ENCODE measurements at places on chromosomes 7 and 10.
A peak's percentile ranks its signal among the peaks of the same experiment; 100 is the strongest.

- peak; percentile 32 for DNase-seq
Measured at GRCh38 chr7:142697270-142697669, 52.0 kb upstream of the PRSS1 start.

GRCh38 chr10:89374713-89375141, 3.1 kb upstream of the IFIT1B start:
- DNase-seq = no peak

GRCh38 chr7:92603089-92603445, 12.9 kb upstream of the FAM133B start:
- no peak for DNase-seq

DNA sequence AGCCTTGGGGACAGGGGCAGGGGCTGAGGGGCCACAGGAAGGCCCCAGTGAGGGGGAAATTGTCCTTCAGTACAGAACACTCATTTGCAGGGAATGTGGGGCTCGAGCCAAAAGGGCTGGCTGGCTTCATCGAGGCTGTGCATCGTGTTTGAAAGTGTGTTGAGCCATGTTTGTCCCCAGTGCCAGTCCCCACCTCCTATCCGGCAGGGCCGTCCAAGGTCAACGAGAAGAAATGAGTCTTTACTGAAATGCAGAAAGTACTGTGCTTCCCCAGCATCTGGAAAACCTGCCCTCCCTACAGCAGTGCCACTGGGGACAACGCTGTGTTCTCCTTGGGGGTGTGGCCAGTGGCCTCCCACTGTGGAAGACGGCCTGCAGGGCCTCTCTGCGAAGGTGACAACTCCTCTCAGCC, 214.1 kb downstream of the KLF6 start:
- DNase-seq = peak; percentile 19

- DNase-seq = no peak
Measured at GRCh38 chr7:143172354-143172753, 10.9 kb upstream of the TAS2R39 start.
